ENCODE measurements at places on chromosomes 3 and 15. TPM values are rescaled to one million over a fixed set of nuclear protein-coding genes. Genes with fewer than 3 reads are reported as not detected.
A peak's percentile ranks its signal among the peaks of the same experiment; 100 is the strongest.

- H3K27ac ChIP-seq, result no peak overlapping the region
- H3K36me3 ChIP-seq, result no peaks in the 10 kb centered on the region
- no peaks in the 10 kb centered on the region for H3K27me3 ChIP-seq
- H3K4me1 ChIP-seq, result 0 out of 2 replicates have a peak, but pooled peaks cover 4% of the 10 kb centered on the region
- DNase-seq, result peak; percentile 30
Measured at GRCh38 chr15:78996894-78997275, 52.0 kb upstream of the CTSH start.

- no peaks in the 10 kb centered on the region for H3K27me3 ChIP-seq
- H3K36me3 ChIP-seq, result no peaks in the 10 kb centered on the region
- peak overlapping the region; percentile 90 for H3K27ac ChIP-seq
- peaks cover 55% of the 10 kb centered on the region for H3K4me1 ChIP-seq
Measured at GRCh38 chr3:143302638-143303171, 183.1 kb downstream of the CHST2 start.

- H3K36me3 ChIP-seq, result no peaks in the 10 kb centered on the region
- peak overlapping the region; percentile 53 for H3K4me3 ChIP-seq
- DNase-seq, result peak; percentile 46
- H3K27me3 ChIP-seq, result no peaks in the 10 kb centered on the region
- H3K4me1 ChIP-seq, result peaks cover 45% of the 10 kb centered on the region
Measured at GRCh38 chr3:177358977-177359592, 161.8 kb upstream of the TBL1XR1 start.

DNA sequence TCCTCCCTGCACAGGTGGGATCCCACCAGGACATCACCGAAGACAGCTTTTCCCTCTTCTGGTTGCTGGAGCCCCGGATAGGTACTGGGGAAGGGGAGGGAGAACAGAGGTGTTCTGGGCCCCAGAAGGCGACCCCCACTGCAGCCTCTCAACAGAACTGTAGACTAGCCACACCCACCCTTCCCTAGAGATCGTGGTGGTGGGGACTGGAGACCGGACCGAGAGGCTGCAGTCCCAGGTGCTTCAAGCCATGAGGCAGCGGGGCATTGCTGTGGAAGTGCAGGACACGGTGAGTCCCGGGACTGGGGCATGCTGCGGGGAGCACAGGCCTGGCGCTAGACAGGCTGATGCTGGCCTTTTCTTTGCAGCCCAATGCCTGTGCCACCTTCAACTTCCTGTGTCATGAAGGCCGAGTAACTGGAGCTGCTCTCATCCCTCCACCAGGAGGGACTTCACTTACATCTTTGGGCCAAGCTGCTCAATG is 809 bp downstream of the NDUFAF3 start:
- DNase-seq, result peak; percentile 49
- peak overlapping the region; percentile 94 for H3K4me3 ChIP-seq
- H3K27ac ChIP-seq, result peak overlapping the region; percentile 95
- peaks cover 39% of the 10 kb centered on the region for H3K36me3 ChIP-seq
- H3K27me3 ChIP-seq, result no peaks in the 10 kb centered on the region

DNA sequence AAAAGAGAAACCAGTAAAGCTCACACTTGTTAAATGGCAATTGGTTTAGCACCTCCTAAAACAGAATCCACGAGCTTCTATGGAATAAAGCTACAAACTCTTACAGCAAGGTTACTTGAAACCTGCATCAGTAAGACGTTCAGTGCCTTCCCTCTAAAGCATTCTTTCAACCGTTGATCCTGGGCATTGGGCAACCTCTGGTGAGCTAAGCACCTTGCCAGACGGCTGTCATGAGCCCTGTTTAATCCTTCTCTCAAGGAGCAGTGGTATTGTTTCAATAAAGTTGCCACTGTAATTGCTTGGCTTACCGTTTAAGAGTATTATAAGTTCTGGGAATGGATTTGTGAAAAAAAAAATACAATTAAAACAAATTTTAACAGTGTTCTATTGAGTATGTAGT is 75.0 kb downstream of the COL8A1 start:
- H3K4me1 ChIP-seq, result no peaks in the 10 kb centered on the region
- H3K36me3 ChIP-seq, result no peaks in the 10 kb centered on the region
- no peak for DNase-seq
- H3K4me3 ChIP-seq, result no peak overlapping the region

GRCh38 chr15:80474224-80475215 is 70.3 kb downstream of the ARNT2 start:
- DNase-seq, result no peak
- no peak overlapping the region for H3K27ac ChIP-seq
- no peak overlapping the region for H3K4me3 ChIP-seq
- peaks cover 16% of the 10 kb centered on the region for H3K27me3 ChIP-seq
- H3K36me3 ChIP-seq, result 0 out of 2 replicates have a peak, but pooled peaks cover 2% of the 10 kb centered on the region

Gene FAM227B
- 0.98 TPM for total RNA-seq

Gene GNAT1
- total RNA-seq, result not detected

Gene ZMYND10
- total RNA-seq, result 3.9 TPM

Gene CSPG5
- total RNA-seq, result 0.66 TPM
